ENCODE measurements at places on chromosomes 11 and 22.
A peak's percentile ranks its signal among the peaks of the same experiment; 100 is the strongest.

GRCh38 chr11:117828611-117829368, 4.2 kb upstream of the FXYD2 start:
- DNase-seq: peak; percentile 70

DNA sequence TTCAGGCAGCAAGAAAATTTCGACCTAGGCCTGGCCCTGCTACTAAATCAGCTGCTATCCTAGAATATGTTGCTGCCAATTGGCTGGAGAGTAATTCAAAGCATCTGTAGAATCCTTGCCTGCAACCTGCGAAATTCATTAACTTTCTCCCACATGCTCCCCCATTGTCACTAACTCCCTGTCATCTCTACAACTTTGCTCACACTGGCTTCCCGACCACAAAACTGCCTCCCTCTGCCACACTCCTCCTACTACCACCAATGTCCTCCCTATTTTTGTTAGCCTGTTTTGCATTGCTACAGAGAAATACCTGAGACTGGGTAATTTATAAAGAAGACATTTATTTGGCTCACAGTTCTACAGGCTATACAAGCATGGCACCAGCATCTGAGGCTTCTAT, 570.6 kb downstream of the INSC start:
- no peak for DNase-seq

- no peak for DNase-seq
Measured at GRCh38 chr11:85766721-85767161, 44.2 kb downstream of the SYTL2 start.

DNA sequence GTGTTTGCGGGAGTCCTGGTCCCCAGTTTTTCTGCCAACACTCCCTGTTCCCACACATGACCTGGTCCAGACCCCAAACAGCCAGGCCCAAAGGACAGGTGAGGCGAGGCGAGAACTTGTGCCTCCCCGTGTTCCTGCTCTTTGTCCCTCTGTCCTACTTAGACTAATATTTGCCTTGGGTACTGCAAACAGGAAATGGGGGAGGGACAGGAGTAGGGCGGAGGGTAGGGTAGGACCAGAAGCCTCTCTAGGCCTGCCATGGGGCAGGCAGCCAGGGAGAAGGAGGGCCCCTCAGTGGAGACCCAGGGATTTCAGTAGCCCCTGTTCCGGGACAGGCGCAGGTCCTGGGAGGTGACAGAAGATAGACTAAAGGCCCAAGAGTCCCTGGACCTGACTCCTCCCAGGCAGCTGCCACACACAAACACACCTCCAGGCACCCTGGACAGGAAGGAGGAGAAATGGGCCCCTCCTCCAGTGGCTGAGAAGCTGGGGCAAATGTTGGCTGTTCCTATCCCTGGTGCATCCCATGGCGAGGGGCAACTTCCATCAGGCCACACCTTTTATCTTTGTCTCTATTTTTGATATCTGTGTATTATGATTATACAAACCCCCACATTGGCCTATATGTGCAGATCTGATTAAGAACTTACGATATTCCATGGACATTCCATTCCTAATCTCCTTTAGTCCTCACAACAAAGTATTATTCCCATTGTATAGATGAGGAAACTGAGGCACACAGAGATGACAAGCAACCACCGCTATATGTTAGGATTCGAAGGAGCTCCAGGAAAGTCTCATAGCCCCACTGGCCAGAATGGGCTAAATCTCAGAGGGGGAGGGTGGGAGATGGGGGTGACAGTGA, 626 bp upstream of the F2 start:
- no peak for DNase-seq

DNA sequence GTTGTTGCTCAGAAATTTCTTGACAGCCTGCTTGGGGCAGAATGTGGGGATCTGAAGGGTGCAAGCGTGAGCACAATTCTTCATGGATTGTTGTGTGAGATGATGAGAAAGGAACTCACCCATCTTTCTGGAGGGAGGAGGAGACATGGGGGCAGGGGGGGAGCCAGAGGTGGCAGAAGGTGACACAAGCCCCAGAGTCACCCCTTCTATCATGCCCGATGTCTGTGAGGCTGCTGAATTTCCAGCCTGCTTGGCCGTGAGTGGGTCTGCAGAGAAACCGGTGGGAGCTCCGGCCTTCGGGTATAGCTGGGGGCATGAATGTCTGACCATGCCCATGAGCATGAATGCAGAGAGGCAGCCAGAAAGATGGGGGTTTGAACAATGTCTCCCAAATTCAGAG, 870.7 kb downstream of the TBC1D22A start:
- no peak for DNase-seq

GRCh38 chr11:72584293-72584938, 89.8 kb downstream of the PDE2A start:
- peak; percentile 96 for DNase-seq

- no peak for DNase-seq
Measured at GRCh38 chr11:102630598-102631448, 5.7 kb upstream of the MMP20 start.

- no peak for DNase-seq
Measured at GRCh38 chr11:93585758-93586157, 42.6 kb upstream of the SMCO4 start.

- peak; percentile 34 for DNase-seq
Measured at GRCh38 chr11:10899121-10899830, 41.4 kb upstream of the ZBED5 start.

GRCh38 chr22:19654338-19654987, 59.8 kb upstream of the SEPTIN5 start:
- DNase-seq: no peak

DNA sequence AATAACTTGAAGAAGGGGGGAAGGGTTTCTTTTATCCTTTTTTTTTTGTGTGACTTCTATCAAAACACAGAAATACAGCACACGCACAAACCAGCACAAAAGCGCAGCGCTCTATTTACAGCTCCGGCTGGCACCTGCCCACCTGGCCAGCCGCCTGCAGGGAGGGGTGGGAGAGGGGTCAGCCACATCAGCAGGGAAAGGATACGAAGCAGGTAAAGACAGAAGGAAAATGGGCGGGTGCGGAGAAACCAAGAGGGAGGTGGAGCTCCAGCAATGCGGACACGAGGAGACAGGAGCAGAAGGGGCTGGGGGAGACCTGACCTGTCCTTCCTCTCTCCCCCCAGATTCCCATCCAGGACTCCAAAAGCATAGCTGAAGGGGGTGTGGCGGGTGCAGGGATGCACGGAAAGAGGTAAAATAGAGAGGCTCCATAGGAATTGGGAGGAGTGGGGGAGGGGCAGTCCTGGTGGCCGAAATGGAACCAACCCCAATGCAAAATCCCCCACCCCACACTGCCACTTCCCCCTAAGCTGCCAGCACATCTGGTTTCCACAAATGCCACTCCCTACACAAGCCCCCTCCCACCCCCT, 14.1 kb downstream of the CXCR5 start:
- DNase-seq: no peak

DNA sequence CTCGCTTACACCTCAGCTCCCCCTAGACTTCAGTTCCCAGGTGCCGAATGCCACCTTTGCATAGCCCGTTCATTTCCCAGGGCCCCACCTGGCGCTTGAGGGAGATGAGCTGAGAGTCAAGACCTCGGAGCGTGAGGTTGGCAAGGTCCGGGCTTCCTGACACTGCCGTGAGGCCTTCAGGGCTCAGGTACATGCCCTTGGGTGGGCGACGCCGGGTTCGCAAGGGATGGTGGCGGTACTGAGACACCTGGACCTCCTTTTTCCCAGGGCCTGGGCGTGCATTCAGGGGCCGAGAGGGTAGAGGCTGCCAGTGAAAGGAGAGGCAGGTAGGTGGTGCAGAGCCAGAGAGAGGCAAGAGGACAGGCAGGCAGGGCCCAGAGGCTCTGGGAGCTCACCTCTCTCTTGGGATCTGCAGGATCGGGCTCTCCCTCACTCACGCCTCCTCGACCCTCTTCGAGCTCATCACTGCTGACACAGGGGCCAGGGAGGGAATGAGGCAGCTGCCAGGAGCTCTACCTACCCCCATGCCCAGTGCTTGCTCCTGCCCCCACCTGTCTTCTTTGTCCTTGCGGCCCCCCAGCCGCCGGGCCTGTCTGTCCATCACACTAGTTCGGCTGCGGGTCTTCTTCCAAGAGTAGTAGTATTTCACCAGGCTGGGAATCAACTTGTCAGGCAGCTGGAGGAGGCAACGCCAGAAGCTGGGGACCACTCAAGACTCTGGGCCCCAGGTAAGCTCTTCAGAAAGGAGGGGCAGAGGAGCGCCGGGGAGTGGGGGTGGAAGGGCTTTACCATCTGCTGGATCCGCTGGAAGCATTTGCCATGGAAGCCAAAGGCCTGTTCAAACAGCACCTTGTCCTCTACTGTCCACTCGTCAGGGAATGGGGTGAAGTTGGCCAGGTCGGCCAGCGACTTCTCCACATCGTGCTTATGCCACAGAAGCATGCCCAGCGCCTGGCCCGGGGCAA, 2.8 kb downstream of the RCOR2 start:
- no peak for DNase-seq

GRCh38 chr22:28246397-28246796, 327.3 kb upstream of the PITPNB start:
- DNase-seq: no peak

DNA sequence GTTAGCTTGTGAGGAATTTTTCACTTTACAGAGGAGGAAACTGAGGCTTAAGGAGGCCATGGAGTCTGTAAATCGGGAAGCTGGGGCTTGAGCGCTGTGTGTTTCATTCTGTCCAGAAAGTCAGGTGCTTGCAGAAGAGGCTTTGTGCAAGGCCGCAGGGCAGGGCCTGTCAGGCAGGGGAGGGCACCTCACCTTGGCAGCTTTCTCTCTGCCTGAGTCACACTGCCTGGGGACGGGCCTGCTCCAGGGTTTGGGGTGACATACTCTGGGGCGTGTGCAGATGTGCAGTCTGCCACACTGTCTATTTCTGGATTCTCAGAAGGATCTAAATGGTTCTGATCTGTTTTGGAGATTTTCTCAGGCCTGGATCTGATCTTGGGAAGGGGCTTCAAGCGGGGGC, 8.4 kb downstream of the INCENP start:
- no peak for DNase-seq

DNA sequence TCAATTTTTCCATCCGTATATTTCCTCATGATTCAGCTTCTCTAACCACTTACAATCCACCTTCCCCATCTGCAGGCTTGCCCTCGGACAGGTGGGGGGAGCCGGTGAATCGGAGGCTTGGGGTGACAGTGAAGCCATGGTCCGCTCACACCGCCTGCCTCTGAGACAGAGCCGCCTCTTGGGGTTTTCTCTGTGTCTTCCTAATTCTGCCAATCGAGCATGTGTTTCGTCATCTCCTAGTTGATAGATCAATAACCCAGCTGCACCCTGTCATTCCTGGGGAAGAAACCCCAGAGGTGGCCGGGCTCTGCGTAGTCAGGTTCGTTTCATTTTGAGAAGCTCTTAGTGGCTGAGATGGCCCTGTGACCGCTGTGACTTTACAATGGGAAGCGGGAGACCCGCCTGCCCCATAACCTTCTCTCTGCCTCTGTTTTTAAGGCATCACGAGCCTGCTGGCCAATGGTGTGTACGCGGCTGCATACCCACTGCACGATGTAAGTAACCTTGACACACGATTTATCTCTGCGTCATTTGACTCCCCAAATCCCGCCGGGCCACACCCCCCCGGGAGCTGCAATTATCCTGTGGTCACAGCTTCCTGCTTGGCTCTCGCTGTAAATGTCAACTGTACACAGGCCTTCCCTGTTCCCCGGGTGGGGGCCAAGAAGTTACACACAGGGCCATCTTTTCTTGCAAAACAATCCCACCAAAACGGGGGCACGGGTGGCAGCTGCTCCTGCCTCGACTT, 33.3 kb downstream of the ANO1 start:
- peak; percentile 25 for DNase-seq

DNA sequence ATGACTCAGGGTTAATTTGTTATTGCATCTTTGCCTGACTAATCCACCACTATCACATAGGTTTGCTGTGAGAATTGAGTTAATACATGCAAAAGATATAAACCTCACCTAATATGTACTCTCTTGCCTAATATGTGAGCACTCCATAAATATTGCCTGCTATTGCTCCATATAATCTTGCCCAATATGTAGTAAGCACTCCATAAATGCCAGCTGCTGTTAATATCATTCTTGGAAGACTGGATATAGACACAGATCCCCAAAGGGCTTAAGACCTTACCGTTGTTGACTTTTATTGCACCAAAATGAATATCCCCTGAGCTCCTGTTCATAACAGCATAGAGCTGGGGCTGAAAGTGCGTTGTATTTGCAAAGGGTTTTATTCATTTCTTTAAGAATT, 27.0 kb upstream of the LRRC55 start:
- no peak for DNase-seq

DNA sequence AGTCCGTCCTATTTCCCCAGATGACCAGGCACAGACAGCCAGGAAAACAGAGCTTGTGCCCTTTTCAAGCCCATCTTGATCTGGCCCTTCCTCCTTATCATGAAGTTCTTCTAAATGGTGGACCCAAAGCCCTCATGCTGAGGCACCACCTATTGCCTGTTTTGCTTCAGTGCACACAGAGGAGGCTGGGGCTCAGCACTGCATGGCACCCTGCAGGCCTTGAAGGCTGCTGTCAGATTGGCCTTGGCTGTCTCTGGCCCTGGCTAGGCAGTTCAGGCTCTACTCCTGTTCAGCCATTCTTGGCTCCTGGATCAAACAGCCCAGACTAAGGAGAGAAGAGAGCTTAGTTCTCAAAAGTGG, 49.2 kb downstream of the OTOG start:
- no peak for DNase-seq

DNA sequence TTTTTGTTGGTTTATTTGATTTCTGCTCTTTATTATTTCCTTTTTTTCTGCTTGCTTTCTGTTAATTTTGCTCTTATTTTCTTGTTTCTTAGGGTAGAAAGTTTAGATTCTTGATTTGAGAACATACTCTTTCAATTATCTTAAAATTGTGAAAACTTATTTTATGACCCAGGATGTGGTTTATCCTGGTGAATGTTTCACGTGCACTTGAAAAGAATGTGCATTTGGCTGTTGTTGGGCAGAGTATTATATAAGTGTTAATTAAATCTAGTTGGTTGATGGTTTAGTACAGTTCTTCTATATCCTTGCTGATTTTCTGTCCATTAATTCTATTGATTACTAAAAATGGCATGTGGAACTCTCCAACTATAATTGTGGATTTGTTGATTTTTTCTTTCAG, 66.9 kb upstream of the NARS2 start:
- DNase-seq: no peak

GRCh38 chr11:66050581-66051231, 1.5 kb upstream of the SF3B2 start:
- no peak for DNase-seq

GRCh38 chr11:112644410-112645131, 316.6 kb upstream of the NCAM1 start:
- DNase-seq: no peak

- no peak for DNase-seq
Measured at GRCh38 chr11:34182921-34183685, 77.7 kb downstream of the NAT10 start.

DNA sequence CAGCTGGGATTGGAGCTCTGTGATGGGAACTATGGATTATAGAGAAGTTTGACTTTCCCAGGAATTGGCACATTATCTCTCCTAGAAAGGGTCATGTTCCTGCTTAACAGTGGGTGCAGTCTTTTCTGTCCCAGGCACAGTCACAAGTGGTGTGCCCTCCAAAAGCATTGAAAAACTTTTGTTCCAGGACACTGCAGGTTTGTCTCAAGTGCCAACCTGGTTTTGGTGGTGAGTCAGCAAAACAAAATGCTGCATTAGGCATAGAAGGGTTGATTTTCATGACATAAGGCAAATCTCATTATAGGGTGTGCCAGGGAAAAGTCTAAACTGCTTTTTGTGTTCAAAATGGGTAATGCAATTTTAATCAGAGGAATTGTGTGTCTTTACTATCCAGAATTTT, 4.9 kb downstream of the HTATIP2 start:
- DNase-seq: no peak

Data from upper lobe of left lung (tissue), 6 donors.